ENCODE measurements at places on chromosomes 7 and 10.

GRCh38 chr10:43263551-43264343 lies 3.1 kb downstream of the RASGEF1A start:
- no peak for DNase-seq

DNA sequence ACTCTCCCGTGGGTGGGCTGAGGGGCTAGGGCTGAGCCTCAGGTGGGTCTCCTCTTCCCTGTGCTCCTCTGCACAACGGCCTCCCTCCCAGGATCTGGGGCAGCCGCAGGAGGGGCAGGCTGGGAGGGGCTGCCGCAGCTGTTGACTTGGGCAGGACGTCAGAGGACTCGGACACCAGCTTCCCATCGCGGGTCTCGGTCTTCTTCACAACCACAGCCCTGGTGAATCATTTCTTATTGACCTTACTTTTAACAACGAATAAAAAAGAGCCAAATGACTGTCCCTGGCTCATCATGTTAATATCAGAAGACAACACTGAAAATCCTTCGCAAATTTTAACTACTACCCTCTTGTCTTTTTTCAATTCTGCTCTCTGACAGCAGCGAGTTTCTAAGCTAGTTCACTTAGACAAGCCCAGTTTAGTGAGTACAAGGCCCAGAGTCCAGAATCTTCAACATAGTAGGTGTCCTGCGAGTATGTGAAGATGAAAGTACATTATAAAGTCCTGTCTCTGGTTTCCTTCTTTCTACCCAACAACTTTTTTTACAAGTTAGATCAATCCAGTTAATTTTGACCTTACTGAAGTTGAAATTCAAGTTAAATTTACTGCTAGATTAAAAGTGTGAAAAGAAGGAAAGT lies 32.4 kb downstream of the CTNNA3 start:
- no peak for DNase-seq

GRCh38 chr10:33939892-33940291 lies 605.4 kb upstream of the NRP1 start:
- no peak for DNase-seq

- no peak for DNase-seq
Observed at GRCh38 chr7:132030086-132030568, 473.7 kb upstream of the PODXL start.

- no peak for DNase-seq
Observed at GRCh38 chr7:147412109-147412508, 1178.5 kb upstream of the C7orf33 start.

- DNase-seq, result no peak
Observed at GRCh38 chr10:397321-398068, 262.2 kb downstream of the ZMYND11 start.

GRCh38 chr10:33666686-33667480 lies 332.4 kb upstream of the NRP1 start:
- peak; percentile 62 for DNase-seq

DNA sequence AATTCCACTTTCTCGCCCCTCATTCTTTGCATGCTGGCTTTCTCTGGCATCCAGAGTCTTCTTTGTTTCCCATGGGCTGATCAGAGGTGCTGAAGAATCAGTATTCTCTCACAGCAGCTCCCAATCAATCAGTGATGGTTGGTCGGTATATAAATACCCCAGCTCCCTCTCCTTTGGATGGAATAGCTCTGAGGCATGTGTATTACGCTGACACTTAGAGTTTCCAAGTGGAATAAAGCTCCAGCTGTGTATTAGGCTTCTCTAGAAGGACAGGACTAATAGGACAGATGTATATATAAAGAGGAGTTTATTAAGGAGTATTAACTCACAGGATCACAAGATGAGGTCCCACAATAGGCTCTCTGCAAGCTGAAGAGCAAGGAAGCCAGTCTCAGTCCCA lies 218.3 kb upstream of the GRB10 start:
- peak; percentile 34 for DNase-seq

- no peak for DNase-seq
Observed at GRCh38 chr7:27564881-27565482, 97.7 kb downstream of the HIBADH start.

- DNase-seq, result no peak
Observed at GRCh38 chr10:49294731-49295130, 4.2 kb upstream of the C10orf71 start.

GRCh38 chr7:38187794-38188440 lies 9.9 kb downstream of the STARD3NL start:
- DNase-seq, result no peak

GRCh38 chr10:121509796-121510195 lies 88.4 kb downstream of the FGFR2 start:
- no peak for DNase-seq

DNA sequence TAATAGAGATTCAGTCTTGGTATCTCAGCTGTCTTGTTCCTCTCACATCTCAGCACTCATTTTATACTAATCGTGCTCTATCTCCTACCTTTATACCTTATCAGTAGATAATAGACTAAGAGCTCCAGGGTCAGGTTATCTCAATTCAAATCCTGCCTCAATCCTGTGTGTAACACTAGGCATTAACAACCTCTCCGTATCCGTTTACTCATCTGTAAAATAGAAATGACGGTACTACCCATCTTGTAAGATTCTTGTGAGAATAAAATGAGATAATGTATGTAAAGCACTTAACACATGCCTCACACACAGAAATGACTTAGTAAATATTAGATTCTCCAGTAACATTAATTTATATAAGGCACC lies 622 bp upstream of the P4HA1 start:
- no peak for DNase-seq

- DNase-seq, result no peak
Observed at GRCh38 chr10:70943841-70944466, 55.6 kb upstream of the PCBD1 start.

- DNase-seq, result peak; percentile 31
Observed at GRCh38 chr7:84194484-84195271, at the start of gene SEMA3A. Gene SEMA3A (minus strand): TSS chr7:84194789. CDS start chr7:84194586, 203 bp downstream.

GRCh38 chr7:75849573-75849972 lies 29.3 kb upstream of the RHBDD2 start:
- DNase-seq, result no peak

All from NB4 (cell line).